ENCODE measurements at places on chromosomes 4 and X.

- peaks cover 9% of the 10 kb centered on the region for H3K27me3 ChIP-seq
- H3K4me3 ChIP-seq = no peak overlapping the region
- H3K27ac ChIP-seq = no peak overlapping the region
These were observed 93.5 kb upstream of the UCP1 start for GRCh38 chr4:140662082-140662869.

GRCh38 chr4:156495091-156495490 is 476.5 kb downstream of the PDGFC start:
- H3K36me3 ChIP-seq = no peaks in the 10 kb centered on the region
- no peaks in the 10 kb centered on the region for H3K27me3 ChIP-seq
- H3K4me3 ChIP-seq = no peak overlapping the region
- H3K27ac ChIP-seq = no peak overlapping the region
- no peaks in the 10 kb centered on the region for H3K4me1 ChIP-seq
- no peak for DNase-seq

GRCh38 chrX:49058794-49059193 is at the start of gene CCDC120:
Gene CCDC120, plus strand, starts transcription at chrX:49058999. Its CDS starts 3,043 bp downstream, at chrX:49062042.
- H3K4me1 ChIP-seq = peaks cover 16% of the 10 kb centered on the region
- H3K36me3 ChIP-seq = peaks cover 5% of the 10 kb centered on the region
- no peak within 1 kb of the TSS for H3K4me3 ChIP-seq
- no peak for DNase-seq
- H3K27ac ChIP-seq = no peak within 1 kb of the TSS
- H3K27me3 ChIP-seq = no peaks in the 10 kb centered on the region

- H3K4me1 ChIP-seq = peaks cover 5% of the 10 kb centered on the region
- H3K4me3 ChIP-seq = no peak overlapping the region
- H3K27ac ChIP-seq = no peak overlapping the region
- H3K27me3 ChIP-seq = peaks cover 2% of the 10 kb centered on the region
- DNase-seq = no peak
These were observed 38.3 kb upstream of the NDP start for GRCh38 chrX:44011506-44011905.

- no peak for DNase-seq
- no peak overlapping the region for H3K27ac ChIP-seq
- peaks cover 4% of the 10 kb centered on the region for H3K4me1 ChIP-seq
- H3K4me3 ChIP-seq = no peak overlapping the region
- no peaks in the 10 kb centered on the region for H3K27me3 ChIP-seq
These were observed 11.7 kb upstream of the HERC5 start for GRCh38 chr4:88445252-88445651.

DNA sequence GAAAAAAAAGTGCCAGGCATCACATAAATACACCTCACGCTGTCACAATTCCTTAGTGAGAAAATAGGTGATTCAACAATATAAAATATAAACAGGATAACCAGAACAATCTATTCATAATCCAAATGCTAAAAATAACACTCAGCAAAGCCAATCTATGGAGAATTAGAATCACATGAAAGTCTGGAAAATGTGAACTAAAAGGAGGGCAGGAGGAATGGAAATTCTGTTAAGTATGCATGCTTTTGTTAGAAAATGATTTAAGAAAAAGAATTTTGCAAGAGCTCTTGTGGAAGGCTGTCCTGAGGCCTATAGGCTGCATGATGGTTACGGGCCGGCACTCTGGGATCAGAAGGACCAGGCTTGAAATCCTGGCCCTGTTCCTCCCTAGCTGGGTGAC is 70.6 kb upstream of the PROM1 start:
- no peaks in the 10 kb centered on the region for H3K36me3 ChIP-seq
- H3K27me3 ChIP-seq = no peaks in the 10 kb centered on the region
- no peak overlapping the region for H3K27ac ChIP-seq
- H3K4me1 ChIP-seq = no peaks in the 10 kb centered on the region

DNA sequence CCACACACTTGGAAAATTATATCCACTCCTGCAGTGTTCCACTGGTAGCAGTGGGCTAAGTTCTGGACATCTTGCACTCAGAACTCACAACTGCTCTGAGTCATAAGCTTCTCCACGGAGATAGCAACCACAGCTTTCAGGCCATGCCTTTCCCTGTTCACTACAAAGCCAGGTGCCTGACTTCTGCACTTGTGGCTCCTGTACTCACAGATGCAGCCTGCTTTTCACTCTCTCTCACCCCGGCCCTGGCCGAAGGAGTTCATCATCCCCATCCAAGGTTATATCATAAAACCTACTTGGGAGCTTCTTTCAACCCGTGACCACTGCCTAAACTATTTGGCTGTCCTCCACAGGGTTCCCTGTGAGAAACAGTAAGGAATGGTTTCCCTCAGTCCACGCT is 999.4 kb downstream of the GLUD2 start:
- no peaks in the 10 kb centered on the region for H3K27me3 ChIP-seq
- H3K36me3 ChIP-seq = no peaks in the 10 kb centered on the region
- H3K4me1 ChIP-seq = no peaks in the 10 kb centered on the region
- H3K27ac ChIP-seq = no peak overlapping the region

GRCh38 chrX:56726605-56727004 is 2.4 kb upstream of the NBDY start:
- H3K27me3 ChIP-seq = no peaks in the 10 kb centered on the region
- peaks cover 3% of the 10 kb centered on the region for H3K36me3 ChIP-seq
- H3K4me1 ChIP-seq = peaks cover 12% of the 10 kb centered on the region
- no peak overlapping the region for H3K4me3 ChIP-seq

GRCh38 chr4:92303621-92304027 is at the start of gene GRID2:
Gene GRID2, plus strand, starts transcription at chr4:92303966.
- H3K36me3 ChIP-seq = no peaks in the 10 kb centered on the region
- H3K4me3 ChIP-seq = peak within 1 kb of the TSS; percentile 30
- H3K4me1 ChIP-seq = peaks cover 2% of the 10 kb centered on the region
- H3K27ac ChIP-seq = peak within 1 kb of the TSS; percentile 65
- peaks cover 41% of the 10 kb centered on the region for H3K27me3 ChIP-seq

DNA sequence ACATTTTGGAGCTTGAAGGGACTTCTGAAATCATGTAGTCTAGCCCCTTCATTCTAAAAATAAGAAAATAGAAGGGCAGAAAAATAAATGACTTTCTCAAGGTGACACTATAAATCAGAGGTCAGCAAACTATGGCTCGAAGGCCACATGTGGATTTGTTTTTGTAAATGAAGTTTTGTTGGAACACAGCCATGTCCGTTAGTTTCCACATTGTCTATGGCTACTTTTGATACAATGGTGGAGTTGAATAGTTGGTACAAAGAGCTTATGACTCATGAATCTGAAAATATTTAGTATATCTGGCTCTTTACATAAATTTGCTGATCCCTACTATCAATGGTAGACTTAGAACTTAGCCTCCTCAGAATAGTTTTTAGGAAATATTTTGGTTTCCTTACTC is 302.4 kb upstream of the PRPS2 start:
- DNase-seq = no peak
- no peaks in the 10 kb centered on the region for H3K36me3 ChIP-seq
- H3K27me3 ChIP-seq = no peaks in the 10 kb centered on the region

DNA sequence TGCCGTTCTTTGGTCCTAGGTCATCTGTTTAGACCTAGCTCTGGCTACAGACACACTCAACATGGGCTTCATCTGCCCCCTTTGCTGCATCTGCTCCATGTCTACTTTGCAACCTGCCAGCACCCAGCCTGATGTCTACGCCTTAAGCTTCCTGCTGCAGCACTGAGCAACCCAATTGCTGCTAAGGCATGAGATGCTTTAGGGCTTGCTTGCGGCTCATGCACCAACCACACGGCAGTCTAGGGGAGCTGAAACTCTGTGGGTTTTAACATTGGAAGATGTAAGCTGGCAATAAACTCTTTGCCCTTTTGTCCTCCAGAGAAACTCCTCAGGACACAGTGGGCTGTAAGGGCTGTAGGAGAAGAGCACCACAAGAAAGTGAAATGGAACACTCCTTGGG is 11.7 kb upstream of the CLNK start:
- no peak for DNase-seq
- no peak overlapping the region for H3K27ac ChIP-seq
- no peak overlapping the region for H3K4me3 ChIP-seq
- peaks cover 2% of the 10 kb centered on the region for H3K36me3 ChIP-seq
- H3K4me1 ChIP-seq = peaks cover 2% of the 10 kb centered on the region

- H3K27me3 ChIP-seq = no peaks in the 10 kb centered on the region
- peaks cover 1% of the 10 kb centered on the region for H3K36me3 ChIP-seq
- H3K27ac ChIP-seq = no peak overlapping the region
- H3K4me3 ChIP-seq = no peak overlapping the region
These were observed 38.5 kb upstream of the PROM1 start for GRCh38 chr4:16122308-16122711.

DNA sequence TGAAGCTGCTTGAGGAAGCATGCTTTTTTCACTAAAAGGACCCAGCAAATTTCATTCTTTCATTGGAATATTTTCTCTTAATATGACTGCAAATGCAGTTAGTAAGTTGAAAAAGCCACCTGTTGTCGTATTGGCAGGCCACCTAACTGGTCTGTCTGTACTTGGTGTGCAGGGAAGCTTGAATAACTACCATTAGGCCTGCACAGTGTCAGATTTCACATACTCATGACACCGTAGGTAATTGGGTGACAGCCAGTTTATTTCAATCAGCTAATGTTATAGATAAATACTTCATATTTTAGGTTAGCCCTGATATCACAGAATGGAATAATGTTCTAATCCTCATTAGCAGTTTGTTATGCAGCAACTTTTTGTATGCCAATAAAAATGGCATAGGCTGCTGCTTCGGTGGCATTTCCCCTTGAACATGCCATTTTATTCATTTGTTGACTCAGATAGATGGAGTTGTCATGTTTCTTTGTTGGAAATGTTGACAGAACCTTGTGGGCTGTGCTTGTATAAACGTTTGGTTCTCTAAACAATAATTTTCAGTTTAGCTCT is 173.7 kb downstream of the RPA4 start:
- H3K27ac ChIP-seq = no peak overlapping the region
- peaks cover 2% of the 10 kb centered on the region for H3K4me1 ChIP-seq
- no peak for DNase-seq
- peaks cover 3% of the 10 kb centered on the region for H3K36me3 ChIP-seq
- no peaks in the 10 kb centered on the region for H3K27me3 ChIP-seq

DNA sequence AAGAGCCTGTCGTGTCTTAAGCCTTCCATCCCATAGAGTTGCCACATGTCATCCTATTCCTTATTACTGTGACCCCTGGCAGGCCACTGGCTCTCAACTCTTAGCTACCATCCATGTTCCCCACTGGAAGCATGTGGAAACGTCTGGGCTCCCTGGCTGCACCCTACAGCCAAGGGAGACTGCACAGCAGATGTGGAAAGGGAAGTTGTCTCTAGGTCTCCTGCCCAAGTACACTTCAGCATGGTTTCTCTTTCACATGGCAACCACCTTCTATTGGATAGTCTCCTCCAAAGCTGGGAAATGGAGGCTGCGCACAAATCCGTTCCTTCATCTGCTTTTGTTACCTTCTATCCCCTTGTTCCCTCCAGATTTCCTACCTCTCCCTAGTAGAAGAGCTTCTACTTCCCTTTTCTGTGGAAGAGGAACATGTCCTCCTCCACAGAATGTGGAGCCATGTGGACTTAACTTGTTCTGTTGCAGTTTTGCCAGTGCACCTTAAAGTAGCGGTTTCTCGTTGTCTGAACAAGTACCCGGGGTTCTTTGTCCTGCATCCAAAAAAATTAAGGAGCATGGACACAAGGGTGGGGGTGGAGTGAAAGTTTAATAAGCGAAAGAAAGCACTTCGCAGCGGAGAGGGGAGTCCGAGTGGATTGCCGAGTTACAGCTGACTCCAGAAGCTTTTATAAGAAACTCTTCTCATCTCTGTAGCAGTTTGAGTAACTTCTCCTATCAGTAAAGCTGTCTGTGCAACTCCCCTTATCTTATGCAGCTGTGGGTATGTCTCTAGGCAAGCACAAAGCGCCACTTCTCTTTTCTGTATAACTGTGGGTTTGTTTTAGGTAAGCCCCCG is 52.5 kb downstream of the HMGB2 start:
- H3K27me3 ChIP-seq = no peaks in the 10 kb centered on the region
- H3K27ac ChIP-seq = no peak overlapping the region
- DNase-seq = no peak
- no peaks in the 10 kb centered on the region for H3K4me1 ChIP-seq
- H3K4me3 ChIP-seq = no peak overlapping the region

GRCh38 chr4:118845552-118846050 is 9.7 kb upstream of the SEC24D start:
- peaks cover 4% of the 10 kb centered on the region for H3K27me3 ChIP-seq
- no peak for DNase-seq
- peaks cover 7% of the 10 kb centered on the region for H3K4me1 ChIP-seq
- no peak overlapping the region for H3K27ac ChIP-seq
- peaks cover 4% of the 10 kb centered on the region for H3K36me3 ChIP-seq

GRCh38 chr4:86522349-86522748 is 71.8 kb upstream of the PTPN13 start:
- no peak overlapping the region for H3K4me3 ChIP-seq
- no peaks in the 10 kb centered on the region for H3K36me3 ChIP-seq
- H3K27me3 ChIP-seq = no peaks in the 10 kb centered on the region
- no peak for DNase-seq
- no peaks in the 10 kb centered on the region for H3K4me1 ChIP-seq
- no peak overlapping the region for H3K27ac ChIP-seq

- no peaks in the 10 kb centered on the region for H3K4me1 ChIP-seq
- H3K4me3 ChIP-seq = no peak overlapping the region
- no peaks in the 10 kb centered on the region for H3K36me3 ChIP-seq
These were observed 92.2 kb downstream of the LPAR4 start for GRCh38 chrX:78839711-78840110.

DNA sequence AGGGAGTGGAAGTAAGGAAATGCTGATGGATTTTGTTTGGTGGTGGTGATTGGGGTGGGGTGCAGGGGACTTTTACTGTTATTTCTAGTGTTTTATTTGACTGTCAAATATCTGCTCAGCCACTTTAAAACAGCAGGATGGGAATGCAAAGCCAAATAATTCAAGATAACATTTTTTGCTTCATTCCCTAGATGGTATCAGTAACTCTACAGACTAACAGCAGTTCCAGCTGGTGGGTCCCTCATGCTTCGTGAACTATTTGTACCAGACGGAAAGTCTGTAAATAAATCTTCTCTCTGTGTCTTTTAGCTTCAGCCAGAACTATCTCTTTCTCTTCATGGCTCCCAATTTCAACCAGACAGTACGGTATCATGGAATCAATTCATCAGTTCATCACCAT is 27.5 kb downstream of the GPR143 start:
- no peak for DNase-seq
- H3K27me3 ChIP-seq = peaks cover 2% of the 10 kb centered on the region
- no peak overlapping the region for H3K27ac ChIP-seq

GRCh38 chr4:147678106-147678505 is 5.9 kb downstream of the PRMT9 start:
- H3K27ac ChIP-seq = no peak overlapping the region
- no peak for DNase-seq
- H3K4me1 ChIP-seq = peaks cover 16% of the 10 kb centered on the region
- H3K4me3 ChIP-seq = no peak overlapping the region
- H3K36me3 ChIP-seq = peaks cover 29% of the 10 kb centered on the region

- no peak for DNase-seq
- no peaks in the 10 kb centered on the region for H3K27me3 ChIP-seq
- H3K4me3 ChIP-seq = no peak overlapping the region
- no peaks in the 10 kb centered on the region for H3K4me1 ChIP-seq
- H3K27ac ChIP-seq = no peak overlapping the region
- no peaks in the 10 kb centered on the region for H3K36me3 ChIP-seq
These were observed 90.8 kb downstream of the PSAPL1 start for GRCh38 chr4:7343950-7344349.

- no peaks in the 10 kb centered on the region for H3K4me1 ChIP-seq
- DNase-seq = no peak
- H3K27ac ChIP-seq = no peak overlapping the region
- H3K36me3 ChIP-seq = no peaks in the 10 kb centered on the region
These were observed 112.4 kb upstream of the CXCL13 start for GRCh38 chr4:77493120-77493752.

GRCh38 chrX:134660627-134661026 is 2.4 kb upstream of the PLAC1 start:
- peaks cover 1% of the 10 kb centered on the region for H3K4me1 ChIP-seq
- H3K36me3 ChIP-seq = no peaks in the 10 kb centered on the region
- no peak overlapping the region for H3K27ac ChIP-seq
- H3K27me3 ChIP-seq = peaks cover 14% of the 10 kb centered on the region
- DNase-seq = no peak
- H3K4me3 ChIP-seq = no peak overlapping the region
